Urinary bladder (tissue), 4 donors: ENCODE measurements at places on chromosomes 5 and 9. TPM values are rescaled to one million over a fixed set of nuclear protein-coding genes. Genes with fewer than 3 reads are reported as not detected.

Gene PNPLA7
- 1.1 TPM for total RNA-seq

Gene TMC1
- total RNA-seq: 1.9 TPM

Gene NSMF
- total RNA-seq: 8.6 TPM

Gene KLHL3
- total RNA-seq: 12.0 TPM

Gene MSX2
- 11.3 TPM for total RNA-seq

Gene CATSPER3
- not detected for total RNA-seq

Gene PCSK5
- 25.4 TPM for total RNA-seq

Gene MIGA2
- 16.4 TPM for total RNA-seq

Gene STOML2
- 52.3 TPM for total RNA-seq

Gene SPATA6L
- 5.4 TPM for total RNA-seq

Gene GPR150
- total RNA-seq: not detected

Gene TYRP1
- total RNA-seq: 0.48 TPM

Gene TRIM14
- total RNA-seq: 4.2 TPM

Gene DNAJC21
- 48.9 TPM for total RNA-seq

Gene PLAC8L1
- total RNA-seq: not detected

- no peak for DNase-seq
Observed at GRCh38 chr9:36897478-36897877, 136.6 kb downstream of the PAX5 start.

GRCh38 chr5:176542596-176543427 is 5.6 kb upstream of the RNF44 start:
- DNase-seq: no peak

GRCh38 chr5:10140195-10140973 is 109.3 kb downstream of the ATPSCKMT start:
- no peak for DNase-seq

- no peak for DNase-seq
Observed at GRCh38 chr9:116247791-116248374, 94.3 kb downstream of the PAPPA start.

DNA sequence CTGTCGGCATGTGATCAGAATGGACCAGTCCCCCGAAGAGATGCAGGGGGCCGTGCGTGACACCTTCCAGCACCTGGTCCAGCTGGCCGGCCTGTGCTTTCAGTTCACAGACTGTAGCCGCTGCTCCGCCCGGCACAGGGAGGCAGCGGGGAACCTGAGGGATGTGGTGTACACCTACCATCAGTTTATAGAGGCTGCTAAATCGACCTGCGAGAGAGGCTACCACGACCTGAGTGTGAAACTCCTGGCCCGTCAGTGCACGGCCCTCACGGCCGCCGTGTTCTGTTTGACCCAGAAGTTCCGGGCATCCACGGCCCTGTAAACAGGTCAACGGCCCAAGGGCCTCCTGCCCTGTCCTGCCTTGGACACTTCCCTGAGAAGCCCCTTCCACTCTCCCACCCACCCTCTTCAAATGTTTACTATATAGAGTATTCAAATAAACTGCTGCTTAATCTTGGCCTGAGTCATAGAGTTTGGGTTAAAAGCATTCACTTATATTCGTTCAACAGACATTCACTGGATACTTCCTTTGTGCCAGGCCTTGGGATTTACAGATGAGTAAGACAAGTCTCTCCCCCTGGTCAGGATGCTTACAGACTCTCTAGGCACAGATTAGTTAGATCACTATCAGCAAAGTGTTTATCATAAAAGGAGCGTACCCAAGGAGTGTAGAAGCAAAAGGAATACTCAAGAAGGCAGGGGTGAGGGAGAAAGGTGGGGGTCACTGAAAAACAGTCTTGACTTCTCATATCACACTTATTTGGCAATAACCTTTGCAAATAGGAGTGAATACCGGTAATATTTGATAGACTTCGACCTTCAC is 6.9 kb upstream of the TRMT10B start:
- DNase-seq: no peak

DNA sequence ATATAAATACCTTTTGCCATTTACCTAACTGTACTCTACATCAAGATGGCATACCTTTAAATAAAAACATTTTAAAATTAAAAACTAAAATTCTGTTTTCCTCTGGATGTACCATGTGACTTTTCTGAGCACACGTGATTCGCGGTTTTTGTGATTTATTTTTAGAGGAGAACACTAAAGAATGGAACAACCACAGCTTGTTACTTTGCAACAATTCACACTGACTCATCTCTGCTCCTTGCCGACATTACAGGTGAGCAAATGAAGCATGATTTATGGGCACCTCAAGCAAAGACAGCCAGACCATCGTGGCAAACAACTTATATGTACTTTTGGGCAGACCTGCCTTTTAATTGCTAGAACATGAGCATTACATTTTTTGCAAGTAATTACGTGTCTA is 61.3 kb downstream of the GDA start:
- no peak for DNase-seq

DNA sequence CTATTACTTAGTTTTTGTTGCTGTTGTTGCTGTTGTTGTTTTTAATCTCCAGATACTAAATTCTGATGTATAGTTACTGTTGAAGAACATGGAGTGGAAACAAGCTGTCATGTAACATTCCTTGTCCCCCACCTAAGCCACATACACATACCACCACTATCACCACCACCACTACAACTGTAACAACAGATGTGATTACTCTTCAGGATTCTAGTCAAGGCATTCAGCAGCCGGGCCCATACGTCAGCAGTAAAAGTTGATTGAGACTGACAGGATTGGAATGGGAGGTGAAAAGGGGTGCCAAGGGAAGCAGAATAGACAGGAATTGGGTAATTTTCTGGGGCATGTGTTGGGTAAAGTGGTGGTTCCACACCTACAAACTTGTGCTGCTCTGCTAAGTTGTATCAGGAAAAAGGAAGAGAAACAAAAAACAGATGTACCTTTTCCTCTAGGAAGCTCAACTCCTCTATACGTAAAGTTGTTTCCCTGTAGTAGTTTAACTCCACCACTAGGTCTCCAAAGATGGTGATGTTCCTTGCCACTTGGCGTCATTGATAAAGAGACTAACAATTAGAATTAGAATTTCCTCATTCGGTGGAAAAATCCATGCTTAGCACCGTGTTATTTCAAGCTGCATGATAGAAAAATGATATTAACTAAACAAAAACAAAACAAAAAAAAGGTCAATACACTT is 138.6 kb downstream of the ARRDC3 start:
- no peak for DNase-seq

DNA sequence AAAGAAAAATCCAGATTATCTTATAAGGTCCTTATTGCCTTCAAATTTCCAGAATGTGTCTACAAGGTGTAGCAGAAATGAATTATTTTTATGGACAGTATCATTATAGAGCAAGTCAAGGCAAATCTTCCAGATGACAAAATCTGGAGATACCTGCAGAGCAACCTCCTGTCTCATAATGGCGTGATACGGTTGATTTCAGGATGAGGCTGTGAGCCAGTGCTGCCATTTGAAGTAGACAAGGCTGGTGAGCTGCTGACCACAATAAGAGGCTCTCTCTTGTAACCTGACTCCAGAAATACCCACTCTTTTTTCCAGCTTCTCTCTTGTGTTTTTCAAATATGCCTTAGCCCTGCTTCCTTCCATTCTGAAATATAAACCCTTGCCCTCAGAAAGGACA is 108.2 kb downstream of the HTR1A start:
- DNase-seq: no peak

- DNase-seq: no peak
Observed at GRCh38 chr5:9428272-9428671, 117.6 kb downstream of the SEMA5A start.

- no peak for DNase-seq
Observed at GRCh38 chr9:6239048-6239461, 23.4 kb downstream of the IL33 start.

DNA sequence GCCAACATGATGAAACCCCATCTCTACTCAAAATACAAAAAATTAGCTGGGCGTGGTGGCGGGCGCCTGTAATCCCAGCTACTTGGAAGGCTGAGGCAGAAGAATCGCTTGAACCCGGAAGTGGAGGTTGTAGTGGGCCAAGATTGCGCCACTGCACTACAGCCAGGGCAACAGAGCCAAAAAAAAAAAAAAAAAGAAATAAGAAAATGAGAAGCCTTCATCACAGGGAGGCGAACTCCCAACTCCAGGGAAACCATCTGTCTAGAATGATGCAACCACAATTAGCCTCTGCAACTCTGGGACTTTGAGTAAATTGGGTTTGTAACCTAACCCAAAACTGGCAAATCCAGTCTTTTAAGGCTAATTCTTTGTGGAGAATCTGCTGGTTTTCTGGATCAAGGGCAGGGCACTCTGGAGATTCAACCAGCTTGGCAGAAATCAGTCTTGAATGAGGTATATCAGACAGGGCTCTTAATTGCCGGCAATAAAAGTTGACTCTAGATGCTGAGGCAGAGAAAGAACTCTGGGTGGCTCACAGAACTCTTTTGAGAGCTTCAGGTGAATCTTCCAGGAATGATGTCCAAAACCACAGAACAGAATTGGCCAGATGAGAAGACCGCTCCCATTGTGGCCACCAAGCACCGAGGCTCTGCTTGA is 9.9 kb downstream of the S100Z start:
- no peak for DNase-seq

GRCh38 chr5:92508271-92508670 is 1072.7 kb downstream of the NR2F1-AS1 start:
- no peak for DNase-seq

DNA sequence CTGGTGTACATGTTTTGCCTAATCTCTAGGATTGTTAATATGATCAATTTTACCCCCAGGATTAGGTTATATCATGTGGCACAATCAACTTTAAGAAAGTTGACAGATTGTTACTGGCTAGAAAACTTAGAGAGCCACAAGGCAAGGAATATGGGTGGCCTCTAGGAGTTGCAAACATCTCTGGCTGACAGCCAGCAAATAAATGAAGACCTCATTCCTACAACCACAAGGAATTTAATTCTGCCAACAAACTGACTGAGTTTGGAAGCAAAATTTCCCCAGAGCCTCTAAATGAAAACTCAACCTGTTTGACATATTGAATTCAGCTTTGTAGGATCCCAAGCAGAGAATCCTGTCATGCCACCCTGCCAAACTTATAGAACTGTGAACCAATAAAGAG is 196.4 kb upstream of the PTGER4 start:
- DNase-seq: no peak

DNA sequence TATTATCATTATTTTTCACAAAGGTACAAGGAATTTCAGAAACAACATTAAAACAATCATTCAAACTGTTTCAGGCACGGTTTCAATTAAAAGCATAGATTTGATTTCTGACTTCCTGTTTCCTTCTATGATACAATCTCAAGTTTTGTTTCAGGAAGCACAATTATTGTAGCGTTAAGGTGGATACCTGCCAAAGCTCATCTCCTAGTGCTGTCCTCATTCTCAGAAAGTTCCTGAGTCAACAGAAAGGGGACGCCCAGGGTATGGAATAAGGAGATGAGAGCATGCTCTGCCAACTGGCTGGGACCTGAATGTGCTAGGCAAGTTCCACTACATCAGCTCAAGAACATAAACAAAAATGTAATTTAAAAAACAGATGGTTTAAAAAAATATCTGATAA is 2.0 kb upstream of the TRIM14 start:
- peak; percentile 20 for DNase-seq

DNA sequence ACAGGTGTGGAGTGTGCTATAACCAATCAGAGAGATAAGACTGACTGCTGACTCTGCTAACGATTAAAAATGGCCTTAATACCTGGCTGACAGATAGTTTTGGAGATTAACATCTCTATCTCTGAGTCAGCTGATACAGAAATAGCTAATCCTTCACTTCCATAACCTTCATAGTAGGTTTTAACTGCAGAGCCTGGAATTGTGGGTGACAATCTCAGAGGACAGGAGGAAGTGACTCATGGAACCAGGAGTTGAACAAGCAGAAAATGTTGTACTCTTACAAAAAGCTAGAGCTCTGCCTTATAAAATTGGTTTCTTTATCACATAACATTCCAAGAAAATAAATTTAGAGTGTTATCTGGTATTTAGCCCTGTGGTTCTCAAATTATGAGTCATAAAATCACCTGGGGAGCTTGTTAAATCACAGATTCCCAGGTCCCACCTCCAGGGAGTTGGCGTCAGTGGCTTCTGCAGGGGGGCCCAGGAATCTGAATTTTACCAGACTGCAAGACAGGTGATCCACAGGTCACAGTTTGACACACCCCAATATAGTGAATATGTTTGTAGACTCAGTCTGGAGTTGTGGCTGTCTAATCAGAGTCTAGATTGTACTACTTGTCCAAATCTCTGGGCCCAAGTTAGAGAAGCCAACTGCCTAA is 44.4 kb upstream of the AFAP1L1 start:
- no peak for DNase-seq

- no peak for DNase-seq
Observed at GRCh38 chr5:78985116-78985724, at the start of gene ARSB. ARSB (minus strand) TSS chr5:78985310; CDS start chr5:78985248, 62 bp downstream.

DNA sequence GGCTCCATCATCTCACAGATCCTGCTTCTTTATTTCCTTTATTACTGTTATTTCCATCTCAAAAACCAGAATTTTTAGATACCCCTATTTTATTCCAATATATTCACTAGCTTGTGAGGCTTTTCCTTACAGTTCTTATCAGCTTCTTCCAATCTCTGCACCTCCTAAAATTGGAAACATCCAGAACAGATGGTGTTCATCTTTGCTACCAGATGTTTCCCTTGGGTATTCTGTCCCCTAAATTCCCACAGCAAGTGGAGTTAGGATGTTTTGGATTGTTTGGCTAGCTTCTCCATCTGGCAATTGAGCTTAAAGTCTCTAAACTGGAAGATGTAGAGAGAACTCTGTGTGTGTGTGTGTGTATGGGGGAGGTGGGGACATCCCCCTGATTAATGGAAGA is 580.4 kb downstream of the DTWD2 start:
- no peak for DNase-seq
